Stimulated activated CD4-positive, alpha-beta T cell treated with anti-CD3 and anti-CD28 coated beads, Interleukin-1b, Interleukin-23, amount 100 ng/mL, for 1 hour (primary cell): ENCODE measurements at places on chromosomes 11 and 22.

- no peak for DNase-seq
Measured at GRCh38 chr11:128497061-128497775, 90.1 kb downstream of the ETS1 start.

GRCh38 chr11:48055292-48056132, 75.2 kb downstream of the PTPRJ start:
- no peak for DNase-seq

- DNase-seq, result no peak
Measured at GRCh38 chr11:129785383-129786111, 30.1 kb upstream of the TMEM45B start.

DNA sequence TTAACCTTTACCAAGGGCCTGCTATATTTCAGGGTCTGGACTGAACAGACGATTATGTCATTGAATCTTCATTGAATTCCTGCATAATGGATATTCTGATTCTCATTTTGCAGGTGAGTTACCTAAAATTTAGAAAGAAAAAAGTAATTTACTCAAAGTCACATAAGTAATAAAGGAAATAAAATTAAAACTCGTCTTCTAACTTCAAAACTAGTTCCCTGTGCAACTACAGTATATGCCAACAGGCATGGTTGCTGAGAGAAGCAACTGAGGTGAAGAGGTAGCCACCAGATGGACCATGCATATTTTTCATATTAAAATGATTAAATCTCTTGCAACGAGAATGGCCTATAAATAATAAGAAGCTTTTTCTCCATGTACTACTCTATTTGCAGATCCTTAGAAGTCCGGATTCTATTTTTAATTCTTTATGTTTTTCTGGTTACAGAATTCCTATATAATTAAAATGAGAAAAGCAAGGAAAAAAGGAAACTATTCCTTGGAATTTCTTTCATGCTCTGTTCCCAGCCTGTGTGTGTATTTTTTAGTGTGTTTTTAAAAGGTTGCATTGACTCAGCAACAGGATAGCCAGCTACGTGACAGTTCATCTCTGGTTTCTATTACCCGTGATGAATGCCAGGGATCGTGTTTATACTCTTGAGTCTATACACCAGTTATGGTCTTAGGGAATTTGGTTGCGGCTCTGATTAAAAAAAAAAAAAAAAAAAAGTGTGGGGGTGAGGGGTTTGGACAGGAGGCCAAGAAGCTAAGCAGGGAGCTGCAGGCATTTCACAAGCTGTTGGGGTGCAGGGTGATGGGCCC, 186.8 kb downstream of the ETS1 start:
- DNase-seq, result no peak

- no peak for DNase-seq
Measured at GRCh38 chr11:130216221-130216550, 56.6 kb downstream of the ST14 start.

GRCh38 chr11:14259878-14260277, 99.1 kb downstream of the RRAS2 start:
- DNase-seq, result no peak

GRCh38 chr22:45997077-45997776, 20.3 kb upstream of the WNT7B start:
- no peak for DNase-seq

DNA sequence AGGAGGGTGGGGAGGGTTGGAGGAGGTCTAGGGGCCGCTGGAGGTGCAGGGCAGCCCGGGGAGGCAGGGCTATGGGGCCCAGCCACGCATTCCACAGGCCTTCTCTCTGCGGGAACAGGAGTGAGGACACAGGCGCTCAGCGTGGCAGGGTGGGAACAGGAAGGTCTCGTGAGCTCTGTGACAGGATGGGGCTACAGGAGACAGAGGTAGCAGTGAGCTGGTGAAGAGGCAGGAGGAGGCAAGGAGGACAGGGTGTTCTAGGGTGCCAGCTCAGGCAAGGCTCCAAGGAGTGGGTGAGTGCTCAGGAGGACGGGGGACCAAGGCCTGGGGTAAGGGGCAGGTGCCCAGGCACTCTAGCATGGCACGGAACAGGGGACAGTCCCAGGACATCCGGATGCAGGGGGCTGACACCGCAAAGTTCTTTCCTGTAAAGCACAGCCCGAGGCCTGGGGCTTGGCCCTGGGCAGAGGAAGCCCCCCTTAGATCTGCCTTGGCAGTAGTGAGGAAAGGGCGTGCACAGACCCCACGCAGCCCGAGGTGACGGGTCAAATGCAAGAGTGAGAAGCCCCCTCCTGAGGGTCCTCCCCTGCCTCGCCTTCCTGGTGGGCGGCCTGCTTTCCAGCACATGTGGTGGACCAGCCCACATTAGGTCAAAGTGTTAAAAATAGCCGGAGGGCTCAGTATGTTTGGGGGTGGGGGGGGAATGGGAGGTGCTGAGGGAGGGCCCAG, 4.7 kb upstream of the NEAT1 start:
- no peak for DNase-seq

GRCh38 chr22:37161443-37161842, 11.7 kb upstream of the IL2RB start:
- DNase-seq, result no peak

GRCh38 chr22:49349841-49350381, 477.8 kb downstream of the BRD1 start:
- no peak for DNase-seq

GRCh38 chr11:107623183-107623582, 32.2 kb downstream of the ELMOD1 start:
- DNase-seq, result no peak

DNA sequence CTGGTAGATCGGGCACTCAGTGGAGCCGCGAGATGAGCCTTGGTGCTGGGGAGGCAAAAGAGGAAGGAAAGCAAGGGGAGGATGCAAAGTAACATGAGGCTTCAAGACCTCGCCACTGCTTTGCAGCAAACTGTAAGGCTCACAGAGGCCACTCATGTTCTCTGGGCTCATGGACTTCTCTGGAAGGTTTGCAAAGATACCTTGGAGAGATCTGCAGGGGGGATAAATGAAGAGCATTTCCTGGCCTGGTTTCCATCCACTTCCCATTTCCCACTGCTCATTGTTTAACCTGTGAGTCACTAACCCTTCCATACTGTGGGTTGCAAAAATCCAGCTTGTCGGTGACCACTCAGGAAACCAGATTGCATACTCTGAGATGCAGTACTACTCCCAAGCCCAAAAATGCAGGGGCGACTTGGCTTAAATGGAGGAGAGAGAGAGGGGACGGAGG, 38.5 kb downstream of the OSBP2 start:
- DNase-seq, result no peak

DNA sequence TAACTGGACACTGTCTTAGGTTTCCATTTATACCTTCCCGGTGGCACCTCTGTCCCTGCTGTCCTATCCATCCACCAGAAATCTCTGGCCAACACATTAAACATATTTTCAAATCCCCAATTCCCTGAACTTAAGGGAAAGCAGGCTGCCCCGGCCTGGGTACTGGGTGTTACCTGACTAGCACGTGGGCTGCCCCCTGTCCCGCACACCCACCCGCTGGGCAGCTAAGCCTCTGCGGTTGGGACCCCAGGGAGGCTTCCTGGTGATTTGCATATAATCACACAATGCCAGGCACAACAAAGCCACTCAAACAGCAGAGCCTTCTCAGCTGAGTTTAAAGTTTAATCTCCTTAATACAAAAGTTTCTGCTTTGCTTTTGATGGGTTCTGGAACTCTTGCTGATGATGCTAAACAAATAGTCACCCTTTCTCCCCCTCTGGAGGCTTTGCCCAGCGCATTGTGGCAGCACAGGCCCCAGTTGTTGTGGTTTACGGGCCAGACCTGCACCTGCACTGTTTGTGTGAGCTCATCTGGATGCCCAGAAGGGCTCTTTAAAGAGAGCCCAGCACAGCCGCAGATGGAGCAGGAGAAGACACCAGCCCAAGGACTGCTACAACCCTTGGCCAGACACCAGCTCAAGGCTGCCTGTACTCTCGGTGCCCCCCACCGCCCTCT, 59.9 kb upstream of the POU2AF1 start:
- no peak for DNase-seq

DNA sequence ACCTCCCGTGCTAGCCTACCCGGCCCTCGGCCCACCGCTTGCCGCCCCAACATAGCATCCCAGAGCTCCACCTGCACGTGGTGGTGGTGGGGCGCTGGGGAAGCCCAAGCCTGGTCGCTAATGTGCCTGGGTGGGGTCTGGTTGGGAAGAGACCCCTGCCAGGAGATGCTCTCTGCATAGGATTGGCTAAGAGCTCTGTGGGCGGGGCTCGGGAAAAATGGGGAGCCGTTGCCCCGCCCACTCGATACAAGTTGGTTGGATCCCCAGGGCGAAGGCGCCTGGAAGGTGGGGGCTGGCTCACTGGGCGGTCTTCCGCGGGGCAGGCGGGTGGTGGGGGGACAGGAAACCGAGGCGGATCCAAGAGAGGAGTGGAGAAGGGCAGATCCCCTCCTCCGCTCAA, 7.6 kb downstream of the LRRC10B start:
- no peak for DNase-seq

GRCh38 chr11:16278979-16279378, 77.4 kb downstream of the SOX6 start:
- DNase-seq, result no peak

DNA sequence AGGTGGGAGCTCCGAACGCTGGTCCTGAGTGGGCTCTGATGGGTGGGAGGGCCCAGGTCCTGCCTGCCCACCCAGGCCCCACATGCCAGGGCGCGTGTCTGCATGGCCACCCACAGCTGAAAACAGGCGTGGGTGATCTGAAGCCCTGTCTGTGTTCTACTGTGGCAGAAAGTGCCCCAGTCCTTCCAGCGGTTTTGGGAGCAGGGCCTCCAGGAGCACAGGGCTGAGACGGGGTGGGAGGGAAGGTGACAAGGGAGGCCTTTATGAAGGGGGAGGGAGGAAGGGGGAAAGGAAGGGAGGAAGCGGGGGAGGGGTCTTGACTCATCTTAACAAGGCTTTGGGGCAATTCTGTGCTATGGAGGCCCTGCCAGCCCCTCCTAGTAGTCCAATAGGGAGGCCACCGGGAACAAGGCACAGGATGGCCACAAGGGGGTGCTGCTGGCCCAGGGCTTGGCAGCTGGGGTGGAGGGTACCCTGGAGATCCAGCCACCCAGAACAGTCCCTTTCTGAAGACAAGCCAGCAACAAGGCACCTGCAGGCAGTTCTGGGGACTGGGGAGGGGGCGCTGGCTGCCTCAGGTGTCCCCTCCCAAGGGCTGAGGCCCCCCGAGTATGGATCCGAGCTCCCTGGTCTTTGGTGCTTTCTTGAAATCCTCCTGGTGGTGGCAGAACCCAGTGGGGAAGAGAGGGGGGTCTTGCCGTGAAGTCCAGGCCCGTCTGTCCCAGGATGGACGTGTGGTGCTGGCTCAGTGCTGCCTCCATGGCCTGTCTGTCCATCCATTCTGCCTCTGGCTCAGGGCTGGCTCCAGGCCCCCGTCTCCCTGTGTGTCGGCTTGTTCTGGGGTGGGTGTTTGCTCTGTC, 6.3 kb upstream of the FADS3 start:
- DNase-seq, result peak; percentile 50

DNA sequence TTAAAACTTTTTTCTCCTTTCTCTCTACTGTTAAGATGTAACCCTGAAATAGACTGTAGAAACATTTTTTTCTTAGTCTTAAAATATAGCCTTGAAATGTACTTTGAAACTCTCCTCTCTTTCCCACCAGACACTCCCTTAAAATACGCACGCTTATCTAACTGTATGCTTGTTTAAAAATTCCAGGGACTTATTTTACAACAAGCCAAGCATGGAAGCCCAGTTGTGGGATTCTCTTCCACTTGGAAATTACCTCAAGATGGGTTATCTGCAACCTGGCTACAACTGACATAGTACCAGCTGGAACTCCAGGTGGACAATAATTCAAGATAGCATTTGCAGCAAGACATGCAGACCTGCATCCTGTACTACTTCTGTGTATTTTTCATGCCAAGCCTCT, 12.1 kb upstream of the CHORDC1 start:
- no peak for DNase-seq

DNA sequence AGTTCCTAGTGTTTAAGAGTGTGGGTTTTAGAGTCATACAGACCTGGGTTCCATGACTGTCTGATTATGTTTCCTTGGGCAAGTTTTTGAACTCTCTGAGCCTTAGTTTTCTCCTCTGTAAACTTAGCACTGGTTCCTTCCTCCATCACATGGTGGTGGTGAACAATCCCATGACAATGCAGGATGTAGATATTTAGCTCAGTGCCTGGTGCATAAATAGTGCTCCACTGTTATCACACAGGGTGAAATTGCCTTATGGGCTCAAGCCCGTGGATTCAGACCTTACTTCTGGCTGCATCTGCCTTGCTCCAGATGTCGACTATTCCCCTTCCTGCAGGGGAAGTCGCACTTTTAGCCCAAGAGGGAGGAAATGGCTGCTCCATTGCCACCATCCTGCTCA, 62.7 kb downstream of the LDLRAD3 start:
- no peak for DNase-seq

- DNase-seq, result no peak
Measured at GRCh38 chr22:20446383-20446970, 8.9 kb upstream of the SCARF2 start.

DNA sequence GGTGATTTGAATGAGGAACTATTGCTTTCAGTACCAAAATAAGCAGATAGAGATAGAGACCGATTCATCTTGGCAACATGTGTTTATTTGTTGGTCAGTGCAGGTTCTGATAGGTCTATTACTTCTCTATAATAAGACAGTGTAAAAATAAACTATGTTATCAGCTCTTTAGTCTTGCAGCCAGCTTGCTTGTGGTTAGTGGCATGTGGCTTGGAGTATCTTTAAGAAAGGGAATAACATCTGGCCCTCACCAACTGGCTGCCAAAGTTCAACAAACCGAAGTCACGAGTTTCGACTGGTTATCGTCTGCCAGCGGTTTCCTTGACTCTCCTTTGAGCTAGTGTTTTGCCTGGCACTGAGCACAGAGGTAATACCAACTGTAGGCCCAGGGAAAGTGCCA, 71.8 kb downstream of the CTTN start:
- no peak for DNase-seq
